ENCODE measurements at places on chromosomes 12 and 14.

- no peak for DNase-seq
Measured at GRCh38 chr14:68747393-68747792, 45.5 kb downstream of the ZFP36L1 start.

GRCh38 chr12:116202940-116203339 is 74.6 kb downstream of the MED13L start:
- no peak for DNase-seq

DNA sequence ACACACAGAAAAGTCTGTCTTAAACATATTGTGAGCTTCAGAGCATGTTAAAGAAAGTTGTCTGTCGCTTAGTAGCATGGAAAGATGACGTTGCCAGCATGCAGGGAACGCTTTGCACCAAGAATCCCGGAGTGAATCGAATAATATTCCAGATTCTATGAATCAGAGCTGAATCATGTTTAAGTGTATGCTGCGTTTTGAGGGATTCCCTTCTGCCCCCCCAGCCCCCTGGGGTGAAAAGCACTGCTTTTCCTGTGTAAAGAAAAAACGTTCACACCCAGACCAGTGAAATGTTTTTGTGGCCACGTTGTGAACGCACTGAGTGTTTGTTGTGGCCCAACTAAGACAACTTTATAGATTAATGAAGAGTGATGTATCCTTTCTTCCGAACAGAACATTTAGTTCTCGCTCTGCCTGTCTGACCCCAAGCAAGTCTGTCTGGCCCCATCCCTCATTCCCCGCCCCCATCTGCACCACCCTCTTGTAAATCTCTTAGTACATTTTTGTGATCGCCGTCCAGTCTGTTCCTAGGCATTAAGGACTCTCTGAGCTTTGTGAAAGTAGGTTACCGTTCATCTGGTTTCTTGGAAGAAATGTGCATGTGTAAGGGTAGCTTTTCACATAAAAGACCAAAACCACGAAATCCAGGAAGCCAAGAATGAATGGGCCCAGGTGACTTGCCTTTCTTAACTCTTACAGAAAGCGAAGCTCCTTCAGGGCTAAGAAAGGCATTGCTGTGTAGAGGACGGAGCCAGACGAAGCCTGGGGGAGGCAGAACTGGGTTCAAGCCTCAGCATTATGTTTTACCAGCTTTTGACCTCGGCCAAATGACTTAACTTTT is 103.0 kb downstream of the SAMD4A start:
- DNase-seq = no peak

- DNase-seq = no peak
Measured at GRCh38 chr14:96722736-96723135, 74.4 kb upstream of the VRK1 start.

DNA sequence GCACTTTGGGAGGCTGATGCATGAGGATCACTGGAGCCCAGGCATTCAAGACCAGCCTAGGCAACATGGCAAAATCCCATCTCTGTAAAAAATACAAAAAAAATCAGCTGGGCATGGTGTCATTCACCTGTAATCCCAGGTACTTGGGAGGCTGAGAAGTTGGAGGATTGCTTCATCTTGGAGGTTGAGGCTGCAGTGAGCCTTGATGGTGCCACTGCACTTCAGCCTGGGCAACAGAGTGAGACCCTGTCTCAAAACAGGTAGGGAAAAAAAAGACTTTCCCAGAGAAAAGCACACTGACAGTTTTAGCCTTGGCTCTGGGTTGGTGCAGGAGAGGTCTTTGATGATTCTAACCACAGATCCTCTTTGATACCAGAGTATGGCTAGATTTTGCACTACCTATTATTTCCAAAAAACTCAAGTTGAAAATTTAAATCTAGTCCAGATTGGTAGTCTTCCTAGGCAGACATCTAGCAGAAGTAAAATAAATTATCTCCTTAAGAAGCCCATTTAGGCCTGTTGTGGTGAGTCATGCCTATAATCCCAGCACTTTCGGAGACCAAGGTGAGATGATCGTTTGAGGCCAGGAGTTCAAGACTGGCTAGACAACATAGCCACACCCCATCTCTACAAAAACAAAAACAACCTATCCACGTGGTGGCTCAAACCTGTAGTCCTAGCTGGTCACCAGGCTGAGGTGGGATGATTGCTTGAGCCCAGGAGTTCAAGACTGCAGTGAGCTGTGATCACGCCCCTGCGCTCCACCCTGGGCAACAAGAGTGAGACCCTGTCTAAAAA is 18.6 kb downstream of the LARP4 start:
- no peak for DNase-seq

- DNase-seq = no peak
Measured at GRCh38 chr12:119457271-119457670, 122.7 kb downstream of the CCDC60 start.

GRCh38 chr12:93950311-93950710 is 198.1 kb upstream of the PLXNC1 start:
- DNase-seq = no peak

DNA sequence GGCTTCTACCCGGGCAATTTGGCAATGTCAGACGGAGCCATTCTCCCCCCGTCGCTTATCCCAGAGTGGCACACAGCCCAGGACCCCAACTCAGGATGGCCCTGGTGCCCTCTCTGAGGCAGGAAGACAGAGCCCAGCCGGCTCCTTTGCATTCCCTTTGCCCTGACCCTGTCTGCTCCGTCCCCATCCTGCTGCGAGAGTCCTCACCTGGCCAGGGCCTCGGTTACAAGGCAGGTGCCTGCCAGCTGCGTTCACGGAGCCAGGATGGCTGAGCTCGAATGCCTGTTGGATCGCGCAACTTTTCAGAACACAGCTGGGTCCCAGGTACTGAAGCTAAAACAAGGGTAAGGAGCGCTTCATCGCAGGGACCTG is 18.6 kb downstream of the LRTM2 start:
- DNase-seq = no peak
